ENCODE measurements at places on chromosomes 7 and 10.

DNA sequence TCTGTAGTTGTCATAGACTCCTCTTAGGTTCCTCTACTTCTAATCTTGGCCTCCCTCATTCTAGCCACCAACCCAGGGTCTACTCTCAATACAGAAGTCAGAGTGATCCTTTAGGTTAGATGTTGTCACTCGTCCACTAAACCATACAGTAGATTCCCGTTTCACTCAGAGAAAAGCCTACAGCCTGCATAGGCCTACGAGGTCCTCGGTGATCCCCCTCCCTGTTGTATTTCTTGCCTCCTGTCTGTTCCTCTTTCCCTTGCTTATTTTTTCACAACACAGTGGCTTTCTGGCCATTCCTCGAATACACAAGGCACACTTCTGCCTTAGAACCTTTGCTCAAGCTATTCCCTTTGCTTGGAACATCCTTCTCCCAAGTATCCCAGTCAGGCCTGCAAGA, 183.0 kb upstream of the PRSS1 start:
- no peak for DNase-seq

- no peak for DNase-seq
Measured at GRCh38 chr7:114789161-114789560, 132.7 kb upstream of the MDFIC start.

GRCh38 chr7:92754919-92755581, 81.3 kb downstream of the CDK6 start:
- DNase-seq, result no peak

GRCh38 chr10:8721650-8722049, 667.2 kb downstream of the GATA3 start:
- no peak for DNase-seq

GRCh38 chr7:100763556-100764140, 30.3 kb downstream of the ZAN start:
- DNase-seq, result no peak

DNA sequence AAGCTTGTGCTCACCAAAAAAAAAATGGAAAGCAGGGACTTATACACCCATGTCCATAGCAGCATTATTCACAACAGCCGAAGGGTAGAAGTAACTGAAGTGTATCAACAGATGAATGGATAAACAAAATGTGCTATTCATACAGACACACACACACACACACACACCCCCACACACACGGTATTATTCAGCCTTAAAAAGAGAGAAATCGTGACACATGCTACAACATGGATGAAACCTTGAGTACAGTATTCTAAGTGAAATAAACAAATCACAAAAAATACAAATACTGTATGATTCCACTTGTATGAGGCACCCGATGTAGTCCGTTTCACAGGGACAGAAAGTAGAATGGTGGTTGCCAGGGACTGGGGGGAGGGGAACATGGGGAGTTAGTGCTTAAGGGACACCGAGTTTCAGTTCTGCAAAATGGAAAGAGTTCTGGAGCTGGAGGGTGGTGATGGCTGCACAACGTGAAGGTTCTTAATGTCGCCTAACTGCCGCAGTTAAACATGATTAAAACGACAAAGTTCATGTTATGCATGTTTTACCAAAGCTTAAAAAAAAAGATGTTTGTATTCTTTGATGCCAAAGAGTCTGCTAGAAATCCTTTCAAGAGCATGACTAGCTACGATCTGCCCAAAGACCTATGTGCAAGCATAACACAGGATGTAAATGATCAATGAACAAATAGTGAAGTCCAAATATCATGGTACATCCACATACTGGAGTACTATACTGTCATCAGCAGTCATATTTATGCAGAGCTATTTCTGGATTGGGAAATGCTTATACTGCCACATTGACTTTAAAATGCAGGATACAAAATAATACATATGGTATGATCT, 7.2 kb downstream of the TNS3 start:
- peak; percentile 5 for DNase-seq

DNA sequence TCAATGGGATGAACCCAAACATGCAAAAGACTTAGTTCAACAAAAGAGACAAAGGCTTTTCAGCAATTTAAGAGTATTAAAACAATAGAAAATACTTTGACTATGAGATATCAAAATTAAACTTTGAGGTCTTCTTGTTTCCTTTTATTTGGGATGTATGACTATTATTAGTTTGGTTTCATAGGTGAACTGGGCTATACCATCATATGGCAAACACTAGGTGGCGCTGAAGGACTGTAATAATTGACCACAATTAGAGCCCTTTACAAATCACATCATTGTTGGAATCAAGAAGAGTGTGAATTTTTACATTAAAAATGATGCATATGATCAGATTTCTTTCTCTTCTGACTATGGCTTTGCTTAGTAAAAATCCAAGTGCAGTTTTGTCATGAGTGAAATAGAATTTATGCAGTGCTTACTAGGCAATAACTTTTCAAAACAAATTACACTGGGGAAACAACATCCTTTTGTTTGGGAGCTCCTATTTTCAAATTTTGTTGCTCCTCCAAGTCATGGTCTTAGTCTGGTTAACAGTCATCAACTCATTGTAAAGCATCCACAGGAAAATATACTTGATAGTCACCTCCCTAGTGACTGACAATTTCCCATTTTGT, 14.7 kb upstream of the NXPH1 start:
- DNase-seq, result peak; percentile 59

DNA sequence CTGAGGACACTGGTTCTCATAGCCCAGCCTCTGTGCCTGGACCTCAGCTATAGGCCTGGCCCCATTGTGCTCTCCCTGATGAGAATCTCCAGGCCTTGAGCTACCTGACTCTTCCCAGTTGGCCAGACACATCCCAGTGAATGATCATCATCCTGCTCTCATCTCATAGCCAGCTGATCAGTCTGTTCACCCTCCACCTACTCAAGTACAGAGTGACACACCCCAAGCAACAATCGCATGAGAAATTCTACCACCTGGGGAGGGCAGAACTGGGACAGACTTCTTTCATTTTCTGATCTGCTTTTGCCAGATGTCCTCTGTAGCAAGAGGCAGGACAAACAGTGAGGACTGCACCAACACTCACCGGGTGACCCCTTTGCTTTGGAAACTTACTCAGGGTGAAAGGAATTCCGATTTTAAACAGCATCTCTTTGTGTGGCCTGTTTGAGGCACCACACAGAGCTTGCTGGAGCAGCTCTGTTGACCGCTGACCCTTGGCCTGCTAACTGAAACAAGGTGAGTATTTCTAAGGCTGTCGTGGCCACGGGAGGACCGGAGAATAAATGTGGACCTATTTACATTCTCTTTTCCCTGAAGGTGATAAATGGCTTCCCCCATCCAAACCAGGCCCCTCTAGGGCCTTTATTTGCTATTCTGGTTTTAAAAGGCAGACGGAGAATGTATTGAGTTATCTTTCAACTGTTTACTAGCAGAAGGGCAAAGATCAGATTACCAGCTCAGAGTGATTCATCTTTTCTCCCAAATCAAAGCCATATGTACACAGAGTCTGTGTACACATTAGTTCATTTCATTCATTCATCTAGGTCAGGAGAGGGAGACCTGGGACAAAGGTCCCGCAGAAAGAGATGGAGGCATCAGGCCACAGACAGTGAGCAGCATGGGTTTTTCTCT, 181.4 kb upstream of the TNS3 start:
- no peak for DNase-seq

- no peak for DNase-seq
Measured at GRCh38 chr10:33945051-33945450, 610.6 kb upstream of the NRP1 start.

DNA sequence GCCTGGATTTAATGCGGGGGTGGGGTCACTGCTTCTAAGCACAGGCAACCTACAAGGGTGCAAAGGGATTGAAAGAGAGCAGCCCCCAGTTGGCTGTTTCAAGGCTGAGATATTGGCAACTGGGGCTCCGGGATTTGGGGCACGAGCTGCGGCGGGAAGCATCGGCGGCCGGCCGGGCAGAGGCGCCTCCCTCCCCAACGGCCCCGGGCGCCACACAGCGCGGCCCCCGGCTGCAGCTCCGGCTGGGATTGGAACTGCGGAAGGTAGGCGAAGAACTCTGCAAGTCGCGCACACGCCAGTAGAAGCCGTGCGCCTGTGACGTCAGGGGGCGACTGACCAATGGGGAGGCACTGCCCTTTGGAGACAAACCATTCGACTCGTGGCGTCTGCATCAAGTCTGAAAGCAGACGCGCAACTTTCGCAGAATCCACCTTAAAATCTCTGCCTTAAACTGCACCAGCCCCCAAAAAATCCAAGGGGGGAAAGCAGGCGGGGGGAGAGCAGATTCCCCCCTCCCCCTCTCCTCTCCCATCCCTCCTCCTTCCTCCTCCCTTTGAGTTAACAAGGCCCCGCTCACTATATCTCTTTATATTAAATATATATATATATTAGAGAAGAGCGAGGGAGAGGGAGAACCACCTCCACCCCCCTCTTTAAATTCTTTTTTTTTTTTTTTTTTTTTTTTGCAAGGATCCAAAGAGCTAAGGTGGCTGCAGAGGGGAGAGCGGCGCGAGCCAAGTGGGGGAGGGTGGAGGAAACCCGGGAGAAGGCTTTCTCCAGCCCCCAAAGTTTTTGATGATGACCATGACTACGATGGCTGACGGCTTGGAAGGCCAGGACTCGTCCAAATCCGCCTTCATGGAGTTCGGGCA, at the start of gene DLX6:
TSS of gene DLX6 (plus strand) at position 371 of the 872 bp plus-strand sequence. CDS start at position 796, 425 bp downstream.
- peak; percentile 15 for DNase-seq

DNA sequence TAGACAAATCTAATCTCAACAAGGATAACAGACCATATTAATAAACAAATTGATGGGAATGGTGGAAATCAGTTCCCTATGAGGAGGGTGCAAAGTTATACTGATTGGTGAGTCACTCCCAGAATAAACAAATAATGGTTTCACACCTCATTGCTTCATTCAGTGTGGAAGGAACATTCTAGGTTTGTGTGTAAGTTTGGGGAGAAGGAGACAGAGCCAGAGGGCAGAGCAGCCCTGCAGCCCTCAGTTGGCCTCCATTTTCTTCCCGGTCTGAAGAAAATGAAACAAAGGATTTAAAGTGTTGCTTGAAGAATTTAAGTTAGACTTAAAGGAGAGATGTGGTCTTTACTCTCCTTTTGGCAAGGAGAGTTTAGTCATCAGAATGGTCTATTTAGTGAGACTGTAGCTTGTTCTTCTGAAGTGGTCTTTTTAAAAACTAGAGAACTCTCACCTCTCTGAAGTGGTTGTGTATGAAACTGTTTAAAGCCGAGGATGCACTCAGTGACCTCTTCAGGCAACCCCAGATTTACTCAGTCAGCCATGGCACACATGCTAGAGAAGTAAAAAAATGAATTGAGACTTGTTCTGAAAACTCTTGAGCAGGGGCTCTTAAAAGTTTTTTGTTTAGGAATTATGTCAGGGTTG, 27.2 kb downstream of the IKZF1 start:
- peak; percentile 50 for DNase-seq

GRCh38 chr7:26369593-26369992, 77.9 kb downstream of the SNX10 start:
- DNase-seq, result no peak

- DNase-seq, result no peak
Measured at GRCh38 chr10:31888442-31888841, 40.2 kb downstream of the ARHGAP12 start.

GRCh38 chr7:25989140-25989705, 162.8 kb upstream of the NFE2L3 start:
- no peak for DNase-seq

DNA sequence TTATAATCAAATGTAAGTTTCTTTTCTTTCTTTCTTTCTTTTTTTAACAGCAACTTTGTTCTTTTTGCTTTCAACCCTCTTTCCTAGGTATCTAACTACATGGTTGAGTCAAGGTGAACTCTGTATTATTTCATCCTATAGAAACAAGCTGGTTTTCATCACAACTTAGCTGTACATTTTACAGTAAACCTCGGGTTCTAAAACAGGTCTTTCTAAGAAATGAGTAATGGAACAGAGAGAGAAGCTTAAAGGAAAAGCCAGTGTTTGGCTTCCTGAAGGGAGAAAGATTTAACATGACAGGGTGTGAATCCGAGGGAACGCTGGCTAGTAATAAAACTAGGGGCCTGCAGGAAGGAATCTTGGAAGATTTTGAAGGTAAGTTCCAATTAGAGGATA, 143.4 kb upstream of the ITGB1 start:
- no peak for DNase-seq

GRCh38 chr7:75905785-75906604, 9.0 kb upstream of the POR start:
- DNase-seq, result no peak

GRCh38 chr10:122657255-122657654, 42.4 kb downstream of the C10orf120 start:
- DNase-seq, result no peak

- no peak for DNase-seq
Measured at GRCh38 chr7:92631850-92632487, 41.8 kb upstream of the FAM133B start.

DNA sequence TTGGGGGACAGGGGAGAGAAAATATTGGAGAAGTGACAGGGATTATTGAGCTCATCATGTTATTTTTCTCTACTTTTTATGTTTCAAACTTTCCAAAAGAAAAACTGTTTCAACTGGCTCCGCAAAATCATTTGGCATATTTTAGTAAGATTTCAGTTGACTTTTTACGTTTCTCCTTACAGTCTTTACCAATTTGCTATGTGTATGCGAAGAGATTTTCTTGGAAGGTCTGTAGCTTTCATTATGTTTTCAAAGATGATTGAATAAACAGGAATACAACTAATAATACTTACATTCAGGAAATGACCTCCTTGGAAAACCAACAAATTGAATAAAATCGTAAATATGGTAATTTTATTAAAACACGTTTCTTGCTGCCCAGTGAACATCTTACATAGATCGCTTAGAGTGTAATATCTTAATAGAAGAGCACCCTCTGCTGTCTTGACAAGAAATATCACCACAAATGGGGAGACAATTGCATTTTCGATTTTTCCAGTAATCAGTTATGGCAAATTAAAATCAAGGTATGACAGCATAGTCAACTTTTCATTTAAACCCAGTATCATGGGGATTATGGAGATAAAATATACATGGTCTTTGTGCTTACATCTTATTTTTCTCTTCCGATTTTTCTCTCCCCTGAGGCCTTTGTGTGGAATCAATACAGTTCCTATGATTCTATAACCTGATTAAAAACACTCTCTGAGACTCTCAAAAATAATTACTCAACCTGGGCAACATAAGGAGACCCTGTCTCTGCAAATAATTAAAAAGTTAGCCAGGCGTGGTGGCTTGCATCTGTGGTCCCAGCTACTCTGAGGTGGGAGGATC, 43.1 kb downstream of the MBL2 start:
- no peak for DNase-seq

DNA sequence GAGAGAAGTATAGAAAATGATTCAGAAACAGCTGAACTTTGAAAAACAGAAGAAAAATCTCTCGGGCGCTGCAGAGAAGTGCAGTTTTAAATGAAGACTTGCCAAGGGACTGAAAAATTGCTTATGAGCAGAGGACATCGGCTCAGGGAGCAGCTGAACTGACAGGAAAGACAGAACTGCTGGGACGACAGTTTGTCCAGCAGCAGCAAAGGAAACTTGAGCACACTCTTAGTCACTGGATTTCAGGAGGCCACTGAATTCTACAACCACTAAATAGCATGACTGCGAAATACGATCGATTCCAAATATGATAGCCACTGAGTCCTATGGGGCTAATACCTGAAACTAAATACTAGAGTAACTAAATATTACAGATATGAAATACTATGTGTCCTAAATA, 43.0 kb downstream of the LEP start:
- DNase-seq, result no peak

Measured in CD4-positive, alpha-beta T cell treated with Interleukin-1 beta for 1 hour (primary cell).